ENCODE measurements at places on chromosomes 4 and X. TPM values are rescaled to one million over a fixed set of nuclear protein-coding genes. Genes with fewer than 3 reads are reported as not detected.

TCP11X1 gene
- not detected for total RNA-seq

DNA sequence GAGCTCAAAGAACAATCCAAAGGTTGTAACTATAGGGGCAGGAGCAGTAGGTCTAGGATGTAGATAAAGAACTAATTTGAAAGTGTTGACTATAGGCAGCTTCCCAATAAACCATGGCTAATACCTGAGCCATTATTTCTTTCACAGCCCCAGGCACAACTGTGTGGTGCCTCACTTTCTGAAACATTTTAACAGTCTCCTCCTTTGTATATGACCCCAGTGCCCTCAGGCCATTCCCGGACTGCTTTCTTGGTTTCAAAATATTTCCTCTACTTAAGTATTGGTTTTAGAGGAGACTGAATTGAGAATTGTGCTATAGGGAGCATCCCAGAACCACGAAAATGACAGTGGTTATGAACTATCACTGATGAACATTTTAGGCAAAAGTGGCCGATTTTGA, 728.7 kb downstream of the IL1RAPL1 start:
- DNase-seq: peak; percentile 6

FGG gene
- total RNA-seq: not detected

DNA sequence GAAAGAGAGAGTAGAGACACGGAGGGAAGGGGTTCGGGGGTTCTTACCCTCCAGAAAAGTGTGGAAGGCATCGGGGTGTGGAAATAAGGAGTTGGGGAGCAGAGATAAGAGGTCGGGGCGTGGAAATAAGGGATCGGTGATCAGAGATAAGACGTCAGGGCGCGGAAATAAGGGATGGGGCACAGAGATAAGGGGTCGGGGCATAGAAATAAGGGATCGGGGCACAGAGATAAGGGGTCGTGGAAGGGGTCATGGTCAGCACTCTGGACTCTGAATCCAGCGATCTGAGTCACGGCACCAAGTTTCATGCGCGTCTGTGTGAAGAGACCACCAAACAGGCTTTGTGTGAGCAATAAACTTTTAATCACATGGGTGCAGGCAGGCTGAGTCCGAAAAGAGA, 119.1 kb downstream of the PCDH10 start:
- DNase-seq: no peak

GRCh38 chr4:127261476-127261875, 371.3 kb upstream of the INTU start:
- DNase-seq: no peak

GRCh38 chrX:83504721-83505479, 3.2 kb upstream of the POU3F4 start:
- no peak for DNase-seq

KCNE5 gene
- 1.9 TPM for total RNA-seq

DNA sequence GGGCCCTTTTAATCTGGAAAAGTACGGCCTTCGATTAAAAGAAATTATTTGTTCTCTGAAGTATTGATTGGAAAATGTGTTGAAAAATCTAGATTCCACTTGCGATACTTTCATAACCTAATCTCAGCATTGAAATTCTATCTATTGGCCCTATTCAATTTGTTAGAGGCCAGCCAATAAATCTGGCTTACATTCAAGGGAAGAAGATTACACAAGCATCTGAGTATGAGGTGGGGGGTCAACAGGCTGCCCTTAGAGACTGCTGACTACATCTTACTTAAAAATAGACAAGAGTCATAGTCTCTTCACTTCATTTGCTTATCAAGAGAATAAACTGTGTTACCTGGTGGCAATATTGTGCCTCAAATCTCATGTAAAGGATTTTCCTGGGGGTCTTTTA, 248.0 kb upstream of the KCNIP4 start:
- no peak for DNase-seq

All from neural crest cell (in vitro differentiated cells).